ENCODE measurements at places on chromosomes 3 and 15.

DNA sequence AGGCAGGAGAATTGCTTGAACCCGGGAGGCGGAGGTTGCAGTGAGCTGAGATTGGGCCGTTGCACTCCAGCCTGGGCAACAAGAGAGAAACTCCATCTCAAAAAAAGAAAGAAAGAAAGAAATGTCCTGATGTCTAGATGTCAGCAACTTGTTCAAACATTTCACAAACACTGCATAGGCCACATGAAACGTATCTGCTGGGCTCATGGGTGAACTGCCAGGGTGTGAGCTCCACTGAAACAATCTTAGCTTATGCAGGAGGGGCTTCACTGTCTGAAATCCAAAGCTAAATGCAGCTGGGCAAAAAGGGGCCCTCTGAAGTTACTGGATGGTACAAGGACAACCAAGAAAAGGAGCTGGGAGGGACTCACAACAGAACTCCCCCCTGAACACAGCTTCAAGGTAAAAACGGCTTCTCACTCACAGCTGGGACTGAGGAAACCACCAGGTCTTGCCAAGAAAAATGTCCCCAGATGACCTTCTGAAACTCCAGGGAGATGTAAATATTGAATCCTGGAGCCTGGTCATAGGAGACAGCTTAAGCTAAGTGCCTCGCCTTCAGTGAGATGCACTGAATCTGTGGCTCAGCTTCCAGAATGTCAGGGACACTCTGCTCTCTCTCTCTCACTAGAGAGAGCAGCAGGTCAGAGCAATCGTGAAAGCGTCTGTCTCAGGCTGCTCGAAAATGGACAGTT, 31.9 kb downstream of the SEC61A1 start:
- H3K27me3 ChIP-seq: no peaks in the 10 kb centered on the region
- H3K36me3 ChIP-seq: peaks cover 3% of the 10 kb centered on the region
- no peak overlapping the region for H3K4me3 ChIP-seq

DNA sequence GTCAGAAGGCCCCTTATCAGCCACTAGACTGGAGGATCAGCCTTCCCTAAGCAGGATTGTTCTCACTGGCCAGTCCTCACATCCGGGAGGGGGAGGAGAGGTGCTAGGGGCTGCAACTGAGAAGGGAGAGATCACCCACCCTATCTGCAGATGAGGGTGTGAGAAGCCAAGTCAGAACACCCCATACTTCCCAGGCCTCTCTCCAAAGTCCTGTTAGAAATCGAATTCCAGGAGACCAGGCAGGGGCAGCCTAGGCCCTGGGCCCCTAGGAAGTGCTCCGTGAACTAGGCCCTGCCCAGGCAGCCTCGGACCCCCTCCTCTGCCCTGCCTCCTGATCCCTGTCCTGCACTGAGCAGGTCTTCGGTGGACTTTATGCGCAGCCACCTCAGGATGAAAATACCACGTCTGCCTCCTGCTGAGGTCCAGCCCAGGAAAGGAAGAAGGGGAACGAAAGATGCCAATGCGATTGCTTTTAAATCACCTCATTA, 933 bp downstream of the DZIP1L start:
- H3K27ac ChIP-seq: no peak overlapping the region
- H3K36me3 ChIP-seq: no peaks in the 10 kb centered on the region
- peaks cover 4% of the 10 kb centered on the region for H3K4me1 ChIP-seq
- H3K27me3 ChIP-seq: peaks cover 24% of the 10 kb centered on the region
- no peak for DNase-seq

DNA sequence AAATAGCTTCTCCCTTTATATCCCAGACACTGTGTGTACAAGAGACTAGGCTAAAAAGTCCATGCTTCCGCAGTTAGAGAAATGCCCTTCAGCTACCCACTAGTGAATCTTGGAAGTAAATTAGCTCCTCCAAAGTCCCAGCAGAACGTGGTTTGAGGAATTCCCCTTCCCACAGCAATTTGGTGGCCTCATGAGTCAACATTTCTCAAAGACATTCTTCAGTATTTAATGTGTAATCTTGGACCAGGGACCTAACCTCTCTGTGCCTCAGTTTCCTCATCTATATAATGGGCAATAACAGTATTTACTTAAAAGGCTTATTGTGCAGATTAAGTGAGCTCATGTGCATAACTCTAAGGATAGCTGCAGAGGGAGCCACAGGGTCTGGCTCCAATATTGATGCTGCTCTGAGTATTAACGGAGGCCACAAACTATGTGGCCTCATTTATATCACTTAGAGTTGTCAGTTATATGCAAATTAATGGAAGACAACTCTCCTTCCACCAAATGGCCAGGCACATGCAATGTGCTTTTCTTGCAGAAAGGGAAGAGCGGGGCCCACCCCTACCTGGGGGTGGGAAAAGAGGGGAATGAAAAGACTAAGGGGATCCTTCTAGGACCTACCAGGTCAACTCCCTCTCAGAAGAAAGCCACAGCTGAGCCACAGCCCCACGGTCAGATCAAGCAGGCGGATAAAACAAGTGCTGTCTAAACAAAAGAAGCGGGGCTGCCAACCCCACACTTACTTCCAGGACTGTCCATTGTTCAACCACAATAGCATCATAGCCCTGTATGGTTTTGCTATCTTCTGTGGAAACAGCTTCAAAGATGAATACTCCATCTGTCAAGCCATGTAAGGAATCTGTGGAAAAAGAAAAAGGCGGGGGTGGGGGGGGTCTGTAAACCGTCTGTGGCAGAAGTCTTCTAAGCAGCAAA, 92.4 kb downstream of the OXNAD1 start:
- no peak for DNase-seq
- no peak overlapping the region for H3K4me3 ChIP-seq
- peaks cover 29% of the 10 kb centered on the region for H3K36me3 ChIP-seq
- H3K4me1 ChIP-seq: peaks cover 17% of the 10 kb centered on the region

DNA sequence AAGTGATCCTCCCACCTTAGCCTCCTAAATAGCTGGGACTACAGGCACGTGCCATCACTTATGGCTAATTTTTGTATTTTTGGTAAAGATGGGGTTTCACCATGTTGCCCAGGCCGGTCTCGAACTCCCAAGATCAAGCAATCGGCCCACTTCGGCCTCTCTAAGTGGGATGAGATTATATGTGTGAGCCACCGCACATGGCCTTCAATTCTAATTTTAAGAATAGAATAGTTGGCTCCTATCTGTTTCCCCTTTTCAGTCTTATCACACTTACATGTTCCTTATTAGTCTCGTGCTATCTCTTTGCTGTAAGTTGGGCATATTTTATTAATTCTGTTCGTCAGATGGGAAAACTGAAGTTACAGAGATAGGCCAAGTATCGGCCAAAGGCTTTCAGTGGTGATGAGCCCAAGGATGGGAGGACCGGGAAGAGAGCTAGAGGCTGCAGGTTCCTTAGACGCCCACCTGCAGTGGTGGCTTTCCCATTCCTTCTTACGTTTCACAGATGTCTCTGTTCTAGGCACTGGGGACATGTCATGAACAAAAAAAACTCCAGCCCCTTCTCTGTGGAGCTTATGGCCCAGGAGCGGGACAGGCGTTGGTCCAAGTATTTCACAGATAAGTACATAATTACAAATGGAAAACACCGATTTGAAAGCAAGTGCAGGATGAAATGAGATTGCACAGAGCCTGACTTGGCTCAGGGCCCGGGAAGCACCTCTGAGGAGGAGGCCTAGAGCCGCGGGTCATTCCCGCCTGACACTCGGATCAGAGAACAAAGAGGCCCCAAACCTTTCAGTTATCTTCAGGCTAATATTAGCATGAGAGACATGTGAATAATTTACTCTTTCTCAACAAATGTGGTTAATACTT, 91.1 kb upstream of the KLF13 start:
- H3K27me3 ChIP-seq: peaks cover 5% of the 10 kb centered on the region
- H3K27ac ChIP-seq: no peak overlapping the region
- peaks cover 16% of the 10 kb centered on the region for H3K4me1 ChIP-seq
- no peak overlapping the region for H3K4me3 ChIP-seq
- DNase-seq: no peak

DNA sequence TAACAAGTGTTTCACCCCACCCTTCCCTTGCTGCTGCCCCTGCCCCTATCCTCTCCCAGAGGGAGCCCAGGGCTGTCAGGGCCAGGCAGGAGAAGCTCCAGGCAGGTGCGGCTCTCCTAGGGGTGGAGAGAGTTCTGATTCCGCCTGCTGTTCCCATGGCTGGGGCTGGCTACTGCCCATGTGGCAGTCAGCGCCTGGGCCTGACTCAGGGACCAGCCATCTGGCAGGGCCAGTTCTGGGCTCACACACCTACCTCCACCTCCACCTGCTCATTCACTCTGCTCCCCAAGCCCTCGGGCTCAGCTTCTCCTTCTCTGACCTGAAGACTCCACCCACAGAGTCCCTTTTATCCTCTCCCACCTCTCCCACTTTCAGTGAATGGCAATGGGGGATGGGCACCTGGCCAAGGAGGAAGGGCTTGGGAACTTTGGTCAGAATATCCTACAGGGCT, 23.4 kb downstream of the AMOTL2 start:
- H3K36me3 ChIP-seq: no peaks in the 10 kb centered on the region
- DNase-seq: no peak
- H3K27ac ChIP-seq: no peak overlapping the region
- H3K4me1 ChIP-seq: no peaks in the 10 kb centered on the region
- H3K27me3 ChIP-seq: peaks cover 13% of the 10 kb centered on the region
- H3K4me3 ChIP-seq: no peak overlapping the region
